Activated gamma-delta T cell treated with Interleukin-2 at 50 U/mL for 16 hours (primary cell): ENCODE measurements at places on chromosomes 5 and 9.

GRCh38 chr9:129206905-129207304 lies 28.8 kb upstream of the IER5L start:
- DNase-seq: no peak

GRCh38 chr5:3709068-3709716 lies 113.6 kb downstream of the IRX1 start:
- no peak for DNase-seq

DNA sequence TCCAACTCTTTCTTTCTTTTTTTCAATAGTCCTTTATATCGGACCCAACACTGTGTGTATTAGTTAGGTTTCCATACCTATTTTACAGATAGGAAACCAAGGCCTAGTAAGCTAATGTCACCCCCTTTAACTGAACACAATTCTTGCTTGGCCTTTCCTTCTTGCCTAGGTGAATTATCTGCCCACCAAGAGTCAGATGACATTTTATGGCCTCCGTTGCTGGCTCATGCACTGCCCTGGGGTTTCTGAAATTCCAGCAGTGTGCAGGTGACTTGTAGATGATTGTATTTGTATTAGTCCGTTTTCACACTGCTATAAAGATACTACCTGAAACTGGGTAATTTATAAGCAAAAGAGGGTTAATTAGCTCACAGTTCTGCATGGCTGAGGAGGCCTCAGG lies 293.8 kb downstream of the GAS1 start:
- DNase-seq: no peak

DNA sequence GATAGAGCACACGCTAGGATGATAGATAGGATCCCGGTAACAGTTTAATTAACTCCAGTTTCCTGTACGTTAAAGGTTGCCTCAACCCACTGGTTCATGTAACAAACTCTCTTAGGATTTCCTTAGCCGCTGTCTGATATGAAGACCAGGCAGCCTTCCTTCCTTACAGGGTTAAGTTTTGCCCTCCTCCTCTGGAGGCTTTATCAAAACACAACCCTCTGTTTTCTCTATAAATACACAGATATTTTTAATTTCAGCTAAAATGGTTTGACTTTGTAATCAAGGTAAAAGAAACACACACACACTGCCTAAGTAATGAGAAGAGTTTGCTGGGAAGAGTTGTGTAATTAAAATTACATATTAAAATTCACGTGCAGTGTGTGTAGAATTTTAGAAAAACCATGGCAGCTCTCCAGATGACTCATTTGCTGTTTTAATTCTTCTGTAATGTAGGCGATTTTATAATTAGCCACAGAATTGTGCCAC lies 369.8 kb downstream of the CSNK1G3 start:
- no peak for DNase-seq

GRCh38 chr5:10266839-10267238 lies 16.8 kb downstream of the CCT5 start:
- DNase-seq: no peak

DNA sequence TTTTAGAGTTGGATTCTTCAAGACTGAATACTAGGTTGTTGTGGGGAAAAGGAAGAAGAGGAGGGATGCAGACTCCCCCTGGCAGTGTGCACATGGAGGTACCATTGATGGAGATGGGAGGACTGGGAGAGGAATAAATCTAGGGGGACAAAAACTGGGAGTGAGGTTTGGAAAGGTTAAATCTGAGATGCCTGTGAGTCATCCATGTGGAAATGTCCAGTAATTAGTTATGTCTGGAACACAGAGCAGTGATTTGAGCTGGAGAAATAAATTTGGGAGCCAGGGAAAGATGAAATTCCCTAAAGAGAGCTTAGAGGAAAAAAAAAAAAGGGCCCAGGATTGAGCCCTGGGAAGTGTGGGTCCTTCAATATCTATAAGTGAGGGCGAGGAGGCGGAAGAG lies 8.0 kb upstream of the CCIN start:
- no peak for DNase-seq

GRCh38 chr5:139975306-139975705 lies 67.8 kb downstream of the NRG2 start:
- DNase-seq: no peak

DNA sequence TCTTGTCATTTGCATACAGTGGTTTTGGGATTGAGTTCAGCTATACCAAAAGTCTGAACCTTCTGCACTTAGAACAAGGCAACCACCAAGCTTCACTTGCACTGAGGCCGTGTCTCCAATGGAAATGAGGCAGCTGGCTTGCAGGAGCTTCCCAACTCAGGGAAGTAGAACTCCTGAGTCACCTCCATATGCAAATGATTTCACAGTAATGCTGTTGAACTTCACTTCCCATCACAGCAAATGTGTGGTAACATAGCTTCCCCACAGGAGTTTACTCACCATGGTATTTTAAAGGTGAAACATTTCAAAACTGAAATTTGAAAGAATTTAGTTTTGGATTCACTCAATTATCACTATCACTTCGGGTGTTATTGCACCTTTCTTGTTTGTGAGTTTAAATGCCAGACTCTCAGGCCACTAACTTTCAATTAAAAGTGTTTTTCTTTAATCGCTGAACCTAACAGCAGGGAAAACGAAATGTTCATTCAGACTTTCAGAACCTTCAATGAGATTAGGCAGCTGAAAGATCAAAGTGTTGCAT lies 9.0 kb downstream of the CD274 start:
- DNase-seq: no peak

DNA sequence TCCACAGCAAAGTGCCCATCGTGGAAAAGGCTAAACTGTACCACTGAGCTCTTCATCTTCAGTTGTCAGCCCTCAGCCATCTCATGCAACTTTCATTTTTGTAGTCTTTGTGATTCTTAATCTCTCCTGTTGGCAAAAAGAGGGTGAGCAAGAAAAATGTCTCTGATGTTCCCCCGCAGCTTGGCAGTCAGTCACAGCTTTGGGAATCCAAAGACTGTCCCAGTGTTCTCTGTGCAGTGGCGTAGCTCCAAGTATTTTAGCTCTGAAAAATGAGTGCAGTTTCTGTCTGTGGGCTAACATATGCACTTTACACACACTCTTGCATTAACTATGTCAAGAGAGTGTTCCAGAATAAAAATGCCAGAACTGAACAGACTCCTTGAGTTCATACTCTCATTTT lies 372.2 kb downstream of the TMEM232 start:
- no peak for DNase-seq

- no peak for DNase-seq
These were observed at the start of gene PRDM12 for GRCh38 chr9:130664251-130665028. TSS of gene PRDM12 (plus strand) at chr9:130664594. CDS start at chr9:130664654, 60 bp downstream.

GRCh38 chr5:51806677-51807076 lies 423.4 kb downstream of the ISL1 start:
- DNase-seq: no peak

DNA sequence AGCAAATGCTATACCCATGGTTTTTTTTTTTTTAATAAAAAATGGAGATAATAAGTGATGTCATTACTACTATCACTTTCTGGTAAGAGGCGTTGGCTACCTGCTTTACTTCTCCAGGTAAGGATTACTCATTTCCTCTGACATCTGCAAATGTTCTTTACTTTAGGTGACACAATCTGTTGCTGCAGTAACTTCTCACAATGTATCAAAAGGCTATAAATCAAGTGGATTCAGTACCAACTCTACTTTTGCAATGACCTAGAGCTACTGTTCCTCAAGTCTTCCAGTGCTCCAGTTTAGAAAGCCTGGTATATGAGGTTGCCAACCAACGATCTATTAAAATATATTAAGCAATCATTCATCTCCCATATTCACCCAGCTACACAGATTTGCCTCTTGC lies 129.1 kb downstream of the PLK2 start:
- no peak for DNase-seq

DNA sequence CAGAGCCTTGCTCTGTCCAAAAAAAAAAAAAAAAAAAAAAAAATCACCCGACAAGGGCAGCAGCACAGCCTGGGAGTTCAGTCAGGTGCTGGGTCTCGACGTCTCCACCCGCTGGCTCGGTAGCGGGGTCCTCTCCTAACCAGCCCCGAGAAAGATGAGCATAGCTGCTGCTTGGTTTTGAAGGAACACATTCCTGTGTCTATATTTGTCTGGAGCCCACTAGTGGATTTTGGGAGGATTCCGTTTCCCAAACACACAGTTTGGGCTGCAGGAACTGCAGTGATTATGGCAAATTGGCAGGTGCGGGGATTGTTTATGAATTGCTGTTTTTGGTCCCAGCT lies 1.2 kb downstream of the OTULINL start:
- no peak for DNase-seq

DNA sequence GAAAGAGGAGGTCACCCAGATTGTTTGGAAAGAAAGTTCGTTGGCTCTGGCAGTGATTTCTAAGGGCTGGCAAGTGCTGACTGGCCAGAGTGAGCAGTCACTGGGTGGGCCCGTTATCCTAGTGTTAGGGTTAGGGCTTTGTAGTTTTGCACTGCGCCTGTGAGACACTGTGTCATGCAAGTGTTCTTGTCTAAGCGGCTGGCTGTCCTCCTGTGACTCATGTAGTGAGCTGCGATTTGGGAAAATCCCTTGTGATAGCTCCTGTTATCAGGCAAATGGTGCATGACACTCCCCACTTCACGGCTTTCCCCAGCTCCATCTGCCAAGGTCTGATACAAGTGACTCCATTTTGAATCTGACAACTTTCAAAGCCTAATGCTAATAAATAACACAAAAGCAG lies 526.0 kb upstream of the ADAMTS16 start:
- no peak for DNase-seq

DNA sequence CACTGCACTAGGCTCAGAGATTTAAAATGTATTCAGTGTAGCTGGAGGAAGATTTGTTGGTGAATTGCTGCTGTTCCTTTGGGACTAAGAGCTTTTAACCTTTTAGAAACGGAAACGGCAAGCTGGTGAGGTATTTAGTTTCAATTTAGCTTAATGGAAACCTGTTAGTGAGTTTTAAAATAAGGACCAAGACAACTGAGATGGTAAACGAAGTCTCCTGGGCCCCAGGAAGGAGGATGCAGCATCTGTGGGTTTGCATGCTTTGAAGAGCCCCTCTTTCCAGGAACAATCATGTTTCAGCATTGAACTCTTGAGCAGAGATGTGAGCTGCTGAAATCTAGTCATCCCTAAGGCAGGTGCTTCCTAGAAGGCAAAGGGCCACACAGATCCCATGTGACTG lies 16.5 kb downstream of the DNAI1 start:
- DNase-seq: no peak
